Activated naive CD4-positive, alpha-beta T cell (primary cell): ENCODE measurements at places on chromosomes 2 and 18.

GRCh38 chr2:52539026-52539970 is 1228.3 kb upstream of the CHAC2 start:
- no peak for DNase-seq

DNA sequence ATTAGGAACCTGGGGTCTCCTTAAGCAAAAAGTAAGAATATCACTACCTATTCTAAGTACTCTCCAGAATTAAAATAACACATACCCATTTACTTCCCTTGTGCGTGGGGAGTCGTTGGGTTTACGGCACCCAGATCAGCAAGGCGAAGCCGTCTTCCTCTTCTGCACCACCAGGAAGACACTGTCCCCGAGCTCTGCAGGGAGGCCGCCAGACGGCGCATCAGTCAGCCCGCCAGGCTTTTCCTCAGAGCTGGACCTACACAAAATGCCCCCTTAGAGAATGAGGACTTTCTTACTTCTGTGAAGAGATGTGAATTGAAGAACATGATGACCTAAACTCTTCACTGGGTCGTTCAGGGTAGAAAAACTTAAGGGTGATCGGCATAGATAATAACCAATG is 526.5 kb downstream of the GALR1 start:
- DNase-seq, result no peak

GRCh38 chr18:9106094-9106493 is 3.6 kb downstream of the NDUFV2 start:
- no peak for DNase-seq

GRCh38 chr2:216784456-216784855 is 75.4 kb downstream of the TNP1 start:
- DNase-seq, result no peak

DNA sequence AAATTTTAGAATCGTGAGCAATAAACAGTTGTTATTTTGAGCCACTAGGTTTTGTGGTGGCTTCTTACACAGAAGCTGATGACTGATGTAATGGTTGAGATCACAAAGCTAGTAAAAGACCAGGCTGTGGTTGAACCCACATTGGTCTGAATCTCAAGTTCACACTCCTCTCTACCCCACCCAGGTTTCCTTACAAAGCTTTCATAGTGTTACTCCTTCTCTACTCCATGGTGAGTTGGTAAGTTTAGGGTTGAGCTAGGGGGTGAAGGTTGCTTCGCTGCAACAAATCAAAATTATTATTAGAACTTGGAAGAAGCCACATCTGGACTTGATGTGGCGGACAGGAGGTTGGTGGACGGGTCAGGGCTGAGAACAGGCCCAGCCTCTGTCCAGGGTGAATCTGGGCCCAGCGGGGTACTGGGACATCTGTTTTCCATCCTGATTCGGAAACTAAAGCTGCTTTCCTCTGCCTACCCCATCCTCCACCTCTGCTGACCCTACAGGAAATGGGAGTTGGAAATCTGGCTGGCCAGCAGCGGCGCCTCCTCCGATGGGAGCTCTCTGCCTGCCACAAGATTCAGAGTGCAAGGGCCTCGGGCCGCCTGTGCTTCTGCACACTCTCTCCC is 86.3 kb downstream of the ZFP36L2 start:
- no peak for DNase-seq

DNA sequence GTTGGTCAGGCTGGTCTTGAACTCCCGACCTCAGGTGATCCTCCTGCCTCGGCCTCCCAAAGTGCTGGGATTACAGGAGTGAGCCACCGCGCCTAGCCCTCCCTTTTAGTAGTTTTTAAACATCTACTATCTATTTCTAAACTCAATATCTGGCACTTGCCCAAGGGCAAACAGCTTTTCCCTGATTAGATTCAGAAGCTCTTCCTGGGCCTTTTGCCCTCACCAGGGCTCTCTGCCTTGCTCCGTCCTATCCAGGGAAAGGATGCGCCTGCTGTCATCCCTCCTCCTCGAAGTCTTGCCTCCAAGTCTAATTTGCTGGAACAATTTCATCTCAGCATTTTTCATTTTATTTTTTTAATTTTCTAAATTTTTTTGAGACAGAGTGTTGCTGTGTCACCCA is 41.4 kb upstream of the FHOD3 start:
- no peak for DNase-seq

DNA sequence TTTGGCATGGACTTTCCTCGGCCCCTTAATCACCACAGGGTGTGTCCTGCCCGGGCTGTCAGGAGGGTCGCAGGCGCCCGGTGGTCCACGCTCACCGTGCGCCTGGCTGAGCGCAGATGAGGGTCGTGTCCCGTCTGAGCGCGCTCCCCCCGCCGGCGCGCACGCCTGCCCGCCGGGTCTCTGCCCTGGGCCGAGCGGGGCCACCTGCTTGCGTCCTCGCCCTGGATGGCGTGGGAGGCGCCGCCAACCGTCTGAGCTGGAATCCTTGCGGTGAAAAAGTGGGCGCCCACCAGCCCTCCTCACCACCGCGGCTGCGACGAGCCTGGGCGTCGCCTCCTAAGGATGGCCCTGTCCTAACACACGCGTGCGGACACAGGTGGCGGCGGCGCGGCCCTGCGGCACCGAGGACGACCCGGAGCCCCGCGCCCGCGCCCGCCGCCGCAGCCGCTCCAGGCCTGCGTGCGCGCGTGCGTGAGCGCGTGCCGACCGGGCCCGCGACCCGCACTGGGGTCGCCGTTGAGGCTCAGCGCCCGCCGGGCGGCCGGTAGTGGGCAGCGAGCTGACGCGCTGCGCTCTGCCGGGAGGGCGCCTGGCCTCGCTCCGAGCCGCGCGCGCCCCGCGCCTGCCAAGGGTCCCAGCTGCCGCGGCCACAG is 126.6 kb downstream of the ARHGEF4 start:
- no peak for DNase-seq

- DNase-seq, result no peak
Measured at GRCh38 chr2:229235131-229235914, 35.8 kb downstream of the PID1 start.

GRCh38 chr2:102191501-102191900 is 4.7 kb downstream of the IL1RL2 start:
- no peak for DNase-seq

- no peak for DNase-seq
Measured at GRCh38 chr2:27962006-27962405, 71.5 kb downstream of the BABAM2 start.

- no peak for DNase-seq
Measured at GRCh38 chr2:68225119-68225632, 27.2 kb downstream of the PPP3R1 start.
